Sigmoid colon (tissue), 7 donors: ENCODE measurements at places on chromosomes 13 and 19. TPM values are rescaled to one million over a fixed set of nuclear protein-coding genes. Genes with fewer than 3 reads are reported as not detected.

The ZNF221 gene
- 6.8 TPM for total RNA-seq

The GAPDHS gene
- not detected for total RNA-seq

The INSR gene
- 83.1 TPM for total RNA-seq

The SSC5D gene
- 66.7 TPM for total RNA-seq

The KRTDAP gene
- total RNA-seq: not detected

The AKT2 gene
- total RNA-seq: 78.7 TPM

The RASIP1 gene
- total RNA-seq: 9.7 TPM

The DNAJC3 gene
- 41.5 TPM for total RNA-seq

The CLEC17A gene
- not detected for total RNA-seq

The PRODH2 gene
- total RNA-seq: not detected

The IZUMO1 gene
- not detected for total RNA-seq

The PBX4 gene
- total RNA-seq: not detected

The KISS1R gene
- not detected for total RNA-seq

The NKPD1 gene
- not detected for total RNA-seq

The PLIN4 gene
- total RNA-seq: 71.7 TPM

The ABCC4 gene
- total RNA-seq: 56.3 TPM

The EFNB2 gene
- 12.9 TPM for total RNA-seq

The THSD8 gene
- not detected for total RNA-seq

The CEACAM8 gene
- not detected for total RNA-seq

The DNAJC15 gene
- total RNA-seq: 14.0 TPM
